ENCODE measurements at places on chromosomes 7 and 10.

GRCh38 chr10:31708046-31708445 is 220.6 kb downstream of the ARHGAP12 start:
- DNase-seq = no peak

- no peak for DNase-seq
Observed at GRCh38 chr7:131300572-131301466, 26.9 kb upstream of the MKLN1 start.

- DNase-seq = no peak
Observed at GRCh38 chr7:1163121-1163520, 3.1 kb upstream of the ZFAND2A start.

- no peak for DNase-seq
Observed at GRCh38 chr7:749140-749551, 22.1 kb upstream of the PRKAR1B start.

DNA sequence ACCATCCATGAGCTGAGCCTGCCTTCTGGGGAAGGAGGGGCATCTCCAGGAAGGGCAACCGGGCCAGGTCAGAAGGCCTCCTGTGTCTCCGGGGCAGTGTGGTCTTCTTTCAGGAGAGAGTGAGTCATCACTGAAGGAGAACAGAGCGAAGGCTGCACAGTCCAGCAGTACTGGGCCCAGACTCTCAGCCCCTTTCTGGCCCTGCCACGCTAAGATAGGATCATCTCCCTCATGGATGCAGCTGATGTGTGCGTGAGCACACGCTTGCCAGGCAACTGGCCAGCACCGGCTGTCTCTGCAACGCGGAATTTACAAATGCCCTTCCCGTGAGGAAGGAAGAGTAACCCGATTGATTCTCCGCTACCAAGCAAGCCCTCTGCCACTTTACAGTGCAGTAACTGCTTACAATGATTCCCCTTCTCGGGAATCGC is 328.2 kb downstream of the TNS3 start:
- peak; percentile 58 for DNase-seq

- no peak for DNase-seq
Observed at GRCh38 chr10:127579640-127580039, 30.5 kb downstream of the NPS start.

- no peak for DNase-seq
Observed at GRCh38 chr7:92798517-92799249, 37.7 kb downstream of the CDK6 start.

DNA sequence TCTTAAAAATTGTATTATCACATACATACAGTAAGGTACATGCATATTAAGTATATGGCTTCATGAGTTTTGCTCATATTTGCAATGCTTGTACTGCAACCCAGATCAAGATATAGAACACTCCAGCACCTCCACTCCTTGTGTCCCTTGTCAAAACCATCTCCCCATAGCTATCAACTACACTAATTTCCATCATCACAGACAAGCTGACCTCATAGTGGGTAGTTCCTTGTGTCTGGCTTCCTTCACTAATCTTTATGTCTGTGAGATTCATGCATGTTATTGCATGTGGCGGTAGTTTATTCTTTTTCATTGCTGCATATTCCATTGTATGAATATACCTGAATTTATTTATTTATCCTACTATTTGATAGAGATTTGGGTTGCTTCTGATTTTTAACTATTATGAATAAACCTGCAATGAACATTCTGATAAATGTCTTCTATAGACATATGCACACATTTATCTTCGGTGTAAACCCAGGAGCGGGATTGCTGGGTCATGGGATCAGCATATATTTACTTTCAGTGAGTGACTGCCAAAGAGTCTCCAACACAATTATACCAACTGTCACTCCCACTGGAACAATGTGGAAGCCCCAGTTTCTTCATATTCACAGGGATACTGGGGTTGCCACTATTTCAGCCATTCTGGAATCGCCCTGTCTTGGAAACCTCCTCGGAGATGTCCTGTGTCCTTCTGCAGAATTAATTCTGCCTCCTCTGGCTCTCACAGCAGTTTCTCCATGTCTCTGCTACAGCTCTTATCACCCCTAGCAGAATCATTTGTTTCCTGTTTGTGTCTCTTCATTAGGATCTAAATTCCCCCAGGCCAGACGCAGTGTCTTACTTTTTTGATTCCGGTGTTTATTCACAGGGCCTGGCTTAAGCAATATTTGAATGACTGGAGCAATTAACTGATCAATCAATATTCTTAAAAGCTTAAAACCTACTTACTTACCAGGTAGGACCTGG is 14.7 kb upstream of the ADAM12 start:
- DNase-seq = no peak

GRCh38 chr7:155562106-155562505 is 15.7 kb upstream of the CNPY1 start:
- DNase-seq = no peak

GRCh38 chr10:16952080-16952479 is 134.9 kb upstream of the RSU1 start:
- no peak for DNase-seq

GRCh38 chr7:100705320-100705752 is 585 bp upstream of the POP7 start:
- peak; percentile 93 for DNase-seq

- DNase-seq = no peak
Observed at GRCh38 chr10:129940617-129941198, 23.4 kb downstream of the EBF3 start.

DNA sequence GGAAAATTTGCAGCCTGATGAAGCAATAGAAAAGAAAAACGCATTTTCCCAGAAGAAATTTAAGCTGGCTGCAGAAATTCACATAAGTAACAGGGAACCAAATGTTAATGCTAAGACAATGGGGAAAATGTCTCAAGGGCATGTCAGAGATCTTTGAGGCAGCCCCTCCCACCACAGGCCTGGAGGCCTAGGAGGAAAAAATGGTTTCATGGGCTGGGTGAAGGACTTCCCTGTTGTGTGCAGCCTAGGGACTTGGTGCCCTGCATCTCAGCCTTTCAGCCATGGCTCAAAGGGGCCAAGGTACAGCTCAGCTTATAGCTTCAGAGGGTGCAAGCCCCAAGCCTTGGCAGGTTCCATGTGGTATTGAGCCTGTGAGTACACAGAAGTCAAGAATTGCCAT is 476.1 kb upstream of the DPP6 start:
- DNase-seq = no peak

DNA sequence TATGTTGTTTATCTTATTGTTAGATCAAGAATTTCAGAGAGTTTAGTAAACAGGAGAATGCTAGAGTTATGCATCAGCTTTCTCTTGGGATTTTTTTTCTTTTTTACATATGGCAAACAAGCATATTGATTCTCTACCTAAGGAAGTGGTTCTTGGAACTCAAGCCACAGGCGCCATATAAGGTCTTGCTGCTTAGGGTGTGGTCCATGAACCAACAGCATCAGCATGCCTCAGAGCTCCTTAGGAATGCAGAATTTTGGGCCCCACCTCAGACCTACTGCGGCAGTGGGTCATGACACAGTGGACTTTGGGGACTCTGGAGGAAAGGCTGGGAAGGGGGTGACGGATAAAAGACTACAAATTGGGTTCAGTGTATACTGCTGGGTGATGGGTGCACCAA is 230.8 kb downstream of the SKAP2 start:
- DNase-seq = no peak

DNA sequence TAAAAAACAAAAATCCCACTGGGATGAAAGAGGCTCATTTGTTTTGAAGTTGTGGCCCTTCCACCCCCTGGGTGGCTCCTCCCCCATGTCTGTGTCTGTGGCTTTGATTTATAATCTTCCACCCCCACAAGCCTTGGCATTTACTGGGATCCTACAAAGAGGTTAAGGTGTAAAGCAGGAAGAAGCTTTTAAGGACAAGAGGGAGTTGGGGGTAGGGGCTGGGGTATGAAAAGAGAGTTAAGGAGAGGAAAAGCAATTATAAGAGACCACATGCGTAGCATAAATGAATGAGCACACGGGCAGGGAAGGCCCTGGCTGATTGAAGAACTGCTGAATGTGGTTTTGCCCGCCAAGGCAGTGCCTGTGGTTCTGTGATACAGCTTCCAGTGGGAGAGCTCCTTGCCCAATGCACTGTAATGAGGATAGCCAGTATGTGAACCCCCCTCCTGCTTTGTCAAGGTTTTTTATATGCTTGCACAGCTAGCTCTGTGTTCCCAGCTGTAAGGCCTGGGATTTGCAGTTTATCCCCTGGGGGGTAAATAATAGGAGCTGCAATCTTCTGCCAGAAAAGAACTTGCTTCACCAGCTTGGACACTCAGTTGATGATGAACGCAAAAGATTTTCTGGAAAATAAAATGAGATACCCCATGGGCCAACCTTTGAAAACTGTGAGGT is 34.7 kb upstream of the KMT2E start:
- no peak for DNase-seq

DNA sequence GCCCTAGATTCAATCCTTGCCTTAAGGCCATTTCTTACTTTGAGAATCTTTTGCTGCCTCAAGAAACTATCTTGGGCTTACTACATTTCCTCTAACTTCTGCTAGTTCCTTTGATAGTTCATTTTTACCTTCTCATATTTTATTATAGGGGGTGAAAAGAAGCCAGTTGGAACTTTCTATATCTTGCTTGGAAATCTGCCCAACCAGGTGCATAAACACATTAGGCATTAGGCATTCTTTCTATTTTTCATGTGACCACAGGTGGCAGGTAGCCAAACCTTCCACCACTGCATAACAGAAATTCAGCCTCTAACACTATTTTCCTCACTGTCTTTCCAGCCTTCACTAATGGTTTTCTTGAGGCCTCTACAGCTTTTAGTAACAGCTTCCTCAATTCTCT is 300.0 kb upstream of the SP8 start:
- DNase-seq = no peak

DNA sequence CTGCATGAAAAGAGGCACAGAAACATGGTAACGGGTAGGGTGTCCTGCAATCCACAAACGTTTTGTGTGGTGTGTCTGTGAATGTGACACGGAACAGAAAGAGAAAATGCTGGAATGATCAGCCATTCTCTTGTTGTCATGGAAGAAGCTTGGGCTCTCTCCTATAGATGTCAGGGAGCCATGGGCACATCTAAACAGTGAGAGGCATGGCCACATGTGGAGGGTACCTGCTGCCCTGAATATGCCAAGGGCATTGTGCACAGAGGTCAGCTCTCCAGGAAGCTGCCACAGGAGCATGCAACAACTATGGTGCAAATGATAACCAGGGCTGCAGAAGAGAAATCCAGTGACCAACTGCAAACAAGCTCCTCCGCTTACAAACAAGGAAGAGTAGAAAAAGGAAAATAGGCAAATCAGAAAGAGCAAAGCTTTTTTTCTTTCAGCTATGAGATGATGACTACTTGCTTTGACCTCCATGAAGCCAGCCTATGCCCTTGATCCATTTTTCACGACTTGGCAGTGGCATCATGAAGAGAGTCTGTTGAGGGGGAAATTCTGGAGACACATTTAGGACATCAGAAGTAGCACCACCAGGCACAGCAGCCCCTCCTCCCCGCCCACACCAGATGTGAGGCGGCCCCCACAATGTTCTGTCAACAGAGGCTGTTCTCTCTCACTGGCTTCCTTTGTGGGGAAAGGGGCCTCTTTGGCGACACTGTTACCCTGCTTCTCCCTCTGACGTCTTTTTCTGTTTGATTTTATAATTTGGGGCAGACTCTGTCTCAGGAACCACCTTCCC is 4.8 kb upstream of the PDE1C start:
- DNase-seq = no peak

DNA sequence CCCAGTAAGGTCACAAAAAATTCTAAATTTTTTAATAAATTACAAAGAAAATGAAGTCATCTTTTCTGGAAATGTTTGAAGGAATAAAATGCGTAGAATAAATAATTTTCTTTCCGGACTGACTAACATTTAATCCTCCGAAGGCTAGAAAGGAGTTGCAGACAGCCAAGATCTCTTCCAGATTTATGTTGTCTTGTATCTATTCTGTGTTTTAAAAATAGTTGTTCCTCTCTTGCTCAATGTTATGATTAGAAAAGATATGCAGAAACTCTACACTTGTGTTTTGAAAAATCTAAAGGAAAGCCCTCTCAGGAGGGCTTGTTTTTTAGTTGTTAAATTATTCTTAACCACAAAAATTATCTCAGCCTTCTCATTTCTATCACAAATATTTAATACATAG is 70.7 kb downstream of the MACC1 start:
- no peak for DNase-seq

- DNase-seq = no peak
Observed at GRCh38 chr7:155324012-155324917, 26.6 kb downstream of the INSIG1 start.

DNA sequence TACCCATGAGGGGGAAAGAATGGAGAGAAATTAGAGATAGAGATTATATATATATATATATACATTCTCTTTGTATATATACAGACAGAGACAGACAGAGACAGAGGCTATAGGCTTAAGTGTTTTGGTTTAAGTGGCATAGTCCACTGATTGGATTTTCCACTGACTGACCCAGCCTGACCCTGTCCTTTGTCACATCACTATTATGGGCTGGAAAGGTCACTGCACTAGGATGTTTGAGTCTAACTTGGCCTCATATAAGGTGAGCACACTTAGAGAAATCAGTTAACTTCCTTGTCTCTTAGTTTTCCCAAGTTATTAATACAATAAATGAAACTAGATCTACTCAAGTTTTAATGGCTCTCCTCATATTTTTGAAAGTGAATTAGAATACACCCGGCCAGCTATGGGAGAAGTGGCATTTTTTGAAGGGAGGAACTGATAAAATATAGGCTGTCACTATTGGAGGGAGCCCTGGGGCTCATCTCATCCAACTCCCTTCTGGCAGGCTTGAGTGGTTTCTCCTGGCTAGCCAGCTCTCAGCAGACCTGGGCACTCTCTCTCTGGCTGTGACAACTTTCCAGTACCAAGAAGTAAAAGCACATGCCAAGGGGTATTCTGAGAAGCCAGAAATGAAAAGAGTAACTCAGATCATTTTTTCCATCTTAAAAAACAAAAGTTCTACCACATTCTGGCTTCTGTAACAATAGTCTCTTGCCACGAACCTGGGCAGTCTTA is 455.6 kb upstream of the ANKRD30A start:
- no peak for DNase-seq

DNA sequence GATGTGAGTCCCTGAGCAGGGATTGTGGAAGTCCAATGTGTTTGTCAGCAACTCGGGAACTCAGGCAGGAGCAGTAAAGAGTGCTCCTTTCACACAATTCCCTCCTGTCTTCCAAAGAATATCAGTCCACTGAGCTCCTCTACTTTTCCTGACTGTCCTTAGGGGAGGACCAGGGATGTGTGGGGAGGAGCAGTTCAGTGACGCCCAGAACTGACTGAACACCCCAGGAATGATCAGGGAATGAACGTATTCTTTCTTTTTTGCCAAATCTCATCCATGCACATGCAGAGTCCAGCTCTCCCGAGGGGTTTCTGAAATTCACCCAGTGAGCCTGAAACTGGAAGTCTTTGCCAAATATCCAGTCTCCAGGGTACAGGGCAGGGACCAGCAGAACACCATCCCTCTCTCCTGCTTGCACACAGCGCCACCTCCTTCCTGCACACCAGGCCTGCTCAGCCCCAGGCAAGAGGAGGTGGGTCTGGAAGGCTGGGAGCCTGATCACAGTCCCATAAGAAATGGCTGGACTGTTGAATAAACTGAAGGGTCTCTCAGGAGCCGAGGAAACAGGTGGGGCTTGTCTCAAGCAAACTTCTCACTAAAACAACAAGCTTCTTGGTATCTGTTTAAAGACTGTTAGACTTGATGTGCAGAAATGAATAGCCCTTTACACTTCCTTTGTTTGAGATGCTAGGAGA is 294.7 kb downstream of the C7orf25 start:
- no peak for DNase-seq
